ENCODE measurements at places on chromosomes 1 and 21.
A peak's percentile ranks its signal among the peaks of the same experiment; 100 is the strongest.

DNA sequence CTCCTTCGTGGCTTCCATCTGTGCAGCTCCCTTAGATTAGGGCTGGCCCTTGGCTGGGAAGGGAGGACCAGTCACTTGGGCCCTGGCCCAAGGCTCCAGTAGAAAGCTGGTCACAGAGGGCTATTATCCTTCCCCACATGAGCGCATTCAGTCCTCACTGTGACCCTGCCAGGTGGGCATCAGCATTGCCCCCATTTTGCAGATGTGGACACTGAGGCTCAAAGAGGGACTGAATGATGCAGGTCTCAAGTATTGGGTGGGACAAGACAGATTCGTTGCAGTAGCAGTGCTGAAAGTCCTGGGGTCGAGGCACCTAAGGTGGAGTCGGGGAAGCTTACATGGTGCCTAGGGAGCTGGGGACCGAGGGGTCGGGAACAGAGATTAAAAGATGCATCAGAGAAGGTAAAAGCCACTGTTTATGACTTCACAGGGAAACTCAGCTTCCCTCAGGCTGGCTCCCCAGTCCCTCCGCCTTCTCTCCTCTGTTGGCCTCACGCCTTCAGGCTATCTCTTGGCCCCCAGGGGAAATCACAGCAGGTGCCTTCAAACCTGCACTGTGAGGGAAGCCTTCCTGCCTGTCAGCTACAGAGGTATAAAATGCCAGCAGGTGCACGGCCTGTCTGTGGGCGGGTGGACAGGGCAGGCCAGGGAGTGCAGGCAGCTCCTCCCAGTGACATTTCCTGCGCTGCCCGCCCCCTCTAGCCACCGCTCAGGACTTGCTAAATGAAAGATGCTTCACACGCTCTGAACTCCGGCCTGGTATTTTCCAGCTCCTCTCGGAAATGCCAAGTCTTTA is 178.4 kb downstream of the GRIK3 start:
- no peak overlapping the region for H3K4me3 ChIP-seq
- H3K27ac ChIP-seq, result no peak overlapping the region
- H3K4me1 ChIP-seq, result no peaks in the 10 kb centered on the region
- no peaks in the 10 kb centered on the region for H3K36me3 ChIP-seq

- no peak for DNase-seq
- H3K4me3 ChIP-seq, result no peak overlapping the region
- peaks cover 100% of the 10 kb centered on the region for H3K36me3 ChIP-seq
Measured at GRCh38 chr1:32783851-32784250, 33.3 kb downstream of the YARS1 start.

GRCh38 chr1:41954533-41954944 is 35.8 kb upstream of the HIVEP3 start:
- H3K27ac ChIP-seq, result no peak overlapping the region
- H3K36me3 ChIP-seq, result no peaks in the 10 kb centered on the region
- H3K4me1 ChIP-seq, result peaks cover 16% of the 10 kb centered on the region
- no peak for DNase-seq
- H3K4me3 ChIP-seq, result no peak overlapping the region
- no peaks in the 10 kb centered on the region for H3K27me3 ChIP-seq

DNA sequence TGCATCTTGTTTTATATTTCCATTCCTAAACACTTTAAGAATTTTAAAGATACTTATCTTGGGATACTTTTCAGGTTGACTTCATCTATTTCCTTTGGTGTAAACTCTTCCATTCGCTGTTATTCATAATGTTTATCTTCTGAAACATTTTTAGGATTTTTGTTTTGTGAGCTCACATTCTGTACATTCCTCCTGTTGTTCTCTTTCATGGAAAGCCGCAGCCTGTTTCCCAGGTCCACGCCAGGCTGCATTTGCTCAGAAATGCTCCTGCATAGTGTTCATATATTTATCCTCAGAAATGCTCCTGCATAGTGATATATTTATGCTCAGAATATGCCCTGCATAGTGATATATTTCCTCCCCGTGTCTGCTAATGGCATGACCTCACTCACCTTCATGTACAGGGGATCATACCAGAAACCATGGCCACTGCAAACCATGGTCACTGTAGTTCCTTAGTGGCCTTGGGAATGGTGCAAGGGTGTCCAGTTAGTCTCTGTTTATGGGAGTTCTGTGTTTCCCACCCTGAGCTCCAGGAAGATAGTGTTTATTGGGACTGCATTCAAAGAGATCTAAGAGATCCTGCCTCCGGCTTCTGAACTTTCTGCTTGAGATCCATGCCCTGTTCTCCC is 153.9 kb upstream of the GREM2 start:
- H3K4me3 ChIP-seq, result no peak overlapping the region
- no peak for DNase-seq
- no peaks in the 10 kb centered on the region for H3K4me1 ChIP-seq

DNA sequence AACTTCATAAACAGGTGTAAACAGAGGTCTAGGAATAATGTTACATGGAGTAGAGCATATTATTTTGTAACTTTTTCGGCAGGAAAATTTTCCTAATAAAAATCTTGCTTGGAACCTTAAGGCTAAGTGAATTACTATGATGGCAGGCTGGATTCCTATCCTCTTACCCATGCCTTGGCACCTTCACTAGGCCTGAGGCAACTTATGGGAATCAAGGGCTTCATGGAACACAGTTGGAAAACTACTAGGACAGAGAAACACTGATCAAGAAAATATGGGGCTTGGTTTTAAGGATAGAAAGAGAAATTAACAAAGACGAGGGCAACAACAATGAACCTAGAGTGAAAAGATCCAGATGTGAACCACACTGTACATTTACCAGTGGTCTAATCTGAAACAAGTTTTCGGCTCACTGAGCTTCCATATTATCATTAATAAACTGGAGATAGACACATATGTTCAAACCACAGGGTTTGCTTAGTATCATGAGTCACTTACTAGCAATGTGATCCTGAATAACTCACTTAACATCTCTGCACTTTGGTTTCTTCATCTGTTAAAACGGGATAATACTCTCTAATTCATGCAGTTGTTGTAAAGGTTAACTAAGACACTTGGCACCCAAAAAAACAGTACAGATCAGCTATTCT is 68.5 kb downstream of the GPATCH2 start:
- no peaks in the 10 kb centered on the region for H3K27me3 ChIP-seq
- no peak overlapping the region for H3K27ac ChIP-seq
- no peak overlapping the region for H3K4me3 ChIP-seq
- H3K36me3 ChIP-seq, result no peaks in the 10 kb centered on the region
- no peaks in the 10 kb centered on the region for H3K4me1 ChIP-seq

DNA sequence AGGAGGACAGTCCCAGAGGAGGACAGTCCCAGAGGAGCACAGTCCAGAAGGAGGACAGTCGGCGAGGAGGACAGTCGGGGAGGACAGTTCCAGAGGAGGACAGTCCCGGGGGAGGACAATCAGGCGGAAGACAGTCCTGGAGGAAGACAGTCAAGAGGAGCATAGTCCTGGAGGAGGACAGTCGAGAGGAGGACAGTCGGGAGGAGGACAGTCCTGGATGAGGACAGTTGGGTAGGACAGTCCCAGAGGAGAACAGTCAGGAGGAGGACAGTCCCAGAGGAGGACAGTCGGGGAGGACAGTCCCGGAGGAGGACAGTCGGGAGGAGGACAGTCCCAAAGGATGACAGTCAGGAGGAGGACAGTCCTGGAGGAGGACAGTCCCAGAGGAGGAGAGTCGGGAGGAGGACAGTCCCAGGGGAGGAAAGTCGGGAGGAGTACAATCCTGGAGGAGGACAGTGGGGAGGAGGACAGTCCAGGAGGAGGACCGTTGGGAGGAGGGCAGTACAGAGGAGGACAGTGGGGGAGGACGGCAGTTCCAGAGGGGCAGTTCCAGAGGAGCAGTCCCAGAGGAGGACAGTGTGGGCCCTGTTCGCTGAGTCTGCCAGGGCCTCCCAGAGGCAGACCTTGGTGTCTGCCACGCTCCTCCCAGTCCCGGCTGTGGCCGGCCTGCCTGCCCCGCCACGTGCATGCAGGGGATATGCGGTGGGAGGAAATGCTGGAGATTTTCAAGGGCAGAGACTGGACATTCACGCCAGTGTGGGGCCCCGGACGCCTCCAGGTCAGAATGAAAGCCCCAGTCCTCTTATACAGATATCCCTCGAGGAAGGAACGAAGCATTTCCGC is 183.8 kb upstream of the ARHGEF16 start:
- no peak overlapping the region for H3K27ac ChIP-seq
- H3K4me3 ChIP-seq, result no peak overlapping the region
- no peak for DNase-seq
- peaks cover 4% of the 10 kb centered on the region for H3K4me1 ChIP-seq

- H3K27me3 ChIP-seq, result no peaks in the 10 kb centered on the region
- no peaks in the 10 kb centered on the region for H3K4me1 ChIP-seq
- no peak overlapping the region for H3K27ac ChIP-seq
- peak; percentile 76 for DNase-seq
- H3K36me3 ChIP-seq, result no peaks in the 10 kb centered on the region
- no peak overlapping the region for H3K4me3 ChIP-seq
Measured at GRCh38 chr1:89085781-89086180, 20.8 kb upstream of the GBP1 start.

- peaks cover 5% of the 10 kb centered on the region for H3K36me3 ChIP-seq
- H3K27me3 ChIP-seq, result no peaks in the 10 kb centered on the region
- no peak overlapping the region for H3K27ac ChIP-seq
- peaks cover 13% of the 10 kb centered on the region for H3K4me1 ChIP-seq
- DNase-seq, result no peak
Measured at GRCh38 chr21:45152265-45152746, 77.9 kb downstream of the ADARB1 start.
